ENCODE measurements at places on chromosomes 11 and 22.

- no peak for DNase-seq
These were observed 926 bp upstream of the GALR3 start for GRCh38 chr22:37822079-37822833.

- DNase-seq, result no peak
These were observed 72.9 kb upstream of the LMO1 start for GRCh38 chr11:8336356-8337129.

- DNase-seq, result no peak
These were observed 919.3 kb downstream of the NTM start for GRCh38 chr11:132289590-132290256.

- DNase-seq, result no peak
These were observed 3.3 kb downstream of the FAM227A start for GRCh38 chr22:38652859-38653258.

GRCh38 chr22:36330655-36331305, 57.0 kb downstream of the MYH9 start:
- DNase-seq, result peak; percentile 43

DNA sequence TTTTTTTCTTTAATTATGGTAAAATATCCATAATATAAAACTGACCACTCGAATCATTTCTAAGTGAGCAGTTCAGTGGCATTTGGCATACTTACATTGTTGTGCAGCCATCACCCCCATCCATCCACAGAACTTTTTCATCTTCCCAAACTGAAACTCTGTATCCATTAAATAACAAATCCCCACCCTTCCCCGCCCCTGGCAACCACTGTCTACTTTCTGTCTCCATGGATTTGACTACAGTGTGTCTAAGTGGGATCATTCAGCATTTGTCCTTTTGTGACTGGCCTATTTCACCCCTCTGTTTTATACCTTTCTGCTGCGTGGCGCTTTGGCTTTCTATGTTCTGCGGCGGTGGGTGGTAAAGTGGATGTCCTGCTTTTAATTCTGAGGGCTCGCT, 49.1 kb downstream of the RTN4R start:
- no peak for DNase-seq

DNA sequence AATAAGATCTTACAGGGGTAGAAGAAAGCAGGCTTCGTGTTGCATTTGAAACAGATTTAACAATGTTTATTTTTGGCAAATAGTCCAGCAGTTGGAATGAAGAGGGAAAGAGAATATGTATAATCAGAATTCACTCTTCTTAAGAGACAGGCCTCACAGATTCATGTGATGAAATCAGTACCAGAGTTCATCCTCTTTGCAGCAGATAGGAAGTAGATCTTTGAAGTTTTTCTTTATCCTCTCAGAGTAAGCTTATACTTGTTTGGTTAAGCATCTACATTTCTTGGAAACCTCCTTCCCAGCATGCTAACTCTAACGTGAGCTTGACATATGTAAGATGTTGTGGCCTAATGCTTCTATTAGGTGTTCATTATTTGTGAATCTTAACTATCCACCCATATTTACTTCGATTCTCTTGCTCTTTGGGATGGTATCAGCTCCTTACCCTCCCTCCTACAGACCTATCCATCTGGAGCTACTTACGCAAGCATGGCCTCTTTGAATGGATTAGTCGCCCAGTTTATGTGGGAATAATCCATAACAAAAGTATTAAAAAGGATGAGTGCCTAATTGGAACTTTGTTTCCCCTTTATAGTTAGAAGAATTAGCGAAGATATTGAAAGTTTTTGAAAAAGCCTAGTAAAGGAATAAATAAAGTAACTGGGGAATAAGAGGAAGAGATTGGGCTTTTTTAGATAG, 80.1 kb downstream of the PRMT3 start:
- no peak for DNase-seq

- no peak for DNase-seq
These were observed 2.8 kb downstream of the IGF2 start for GRCh38 chr11:2136209-2136951.

DNA sequence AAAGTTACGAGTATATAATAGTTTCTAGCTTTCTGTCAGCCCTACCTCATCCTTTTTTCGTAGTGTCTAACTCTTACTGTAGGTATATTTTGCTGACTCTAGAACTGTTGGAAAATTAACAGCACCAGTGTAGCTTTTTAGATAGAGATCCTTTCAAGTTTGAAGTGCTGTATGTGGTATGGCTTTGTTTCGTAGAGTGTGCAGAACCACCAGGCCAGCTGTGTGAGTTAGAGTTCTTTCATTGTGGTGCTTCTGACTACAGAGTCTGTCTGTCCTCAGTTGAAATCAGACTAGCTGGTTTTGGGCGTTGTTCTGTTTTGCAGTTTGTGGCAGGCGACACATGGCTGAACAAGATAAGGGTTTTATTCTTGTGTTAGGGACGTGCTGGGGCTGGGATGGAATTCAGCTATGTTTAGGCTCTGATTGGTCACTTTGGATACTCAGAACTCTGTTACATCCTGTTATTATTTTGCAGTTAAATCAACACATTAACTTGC, 3.2 kb downstream of the ARHGEF12 start:
- DNase-seq, result no peak

DNA sequence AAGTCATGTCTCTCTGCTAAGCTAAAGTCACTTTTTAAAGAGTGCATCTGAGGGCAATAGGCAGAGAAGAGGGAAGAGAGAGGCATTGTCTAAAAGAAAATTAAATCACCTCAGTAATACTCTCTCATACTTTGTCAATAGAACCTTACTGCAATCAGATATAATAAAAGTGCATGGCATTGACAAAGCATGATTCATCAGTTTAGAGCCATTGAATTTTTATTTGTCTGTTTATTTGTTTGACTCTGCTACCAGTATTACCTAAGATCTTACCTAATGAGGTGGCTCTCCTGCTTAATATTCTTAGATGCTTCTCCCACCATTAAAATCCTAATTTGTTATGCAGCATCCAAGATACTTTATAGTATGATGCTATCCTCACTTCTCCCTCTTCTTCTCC, 209.0 kb downstream of the PGR start:
- DNase-seq, result no peak
